ENCODE measurements at places on chromosomes 1 and 21.
A peak's percentile ranks its signal among the peaks of the same experiment; 100 is the strongest.

- no peak overlapping the region for H3K4me3 ChIP-seq
- no peak for DNase-seq
- no peak overlapping the region for H3K27ac ChIP-seq
Measured at GRCh38 chr1:110135666-110136065, 14.6 kb upstream of the SLC6A17 start.

- H3K27ac ChIP-seq, result no peak overlapping the region
- H3K4me1 ChIP-seq, result peaks cover 6% of the 10 kb centered on the region
- no peak overlapping the region for H3K4me3 ChIP-seq
- H3K27me3 ChIP-seq, result no peaks in the 10 kb centered on the region
- H3K36me3 ChIP-seq, result no peaks in the 10 kb centered on the region
Measured at GRCh38 chr1:9115351-9116205, 13.3 kb downstream of the GPR157 start.

DNA sequence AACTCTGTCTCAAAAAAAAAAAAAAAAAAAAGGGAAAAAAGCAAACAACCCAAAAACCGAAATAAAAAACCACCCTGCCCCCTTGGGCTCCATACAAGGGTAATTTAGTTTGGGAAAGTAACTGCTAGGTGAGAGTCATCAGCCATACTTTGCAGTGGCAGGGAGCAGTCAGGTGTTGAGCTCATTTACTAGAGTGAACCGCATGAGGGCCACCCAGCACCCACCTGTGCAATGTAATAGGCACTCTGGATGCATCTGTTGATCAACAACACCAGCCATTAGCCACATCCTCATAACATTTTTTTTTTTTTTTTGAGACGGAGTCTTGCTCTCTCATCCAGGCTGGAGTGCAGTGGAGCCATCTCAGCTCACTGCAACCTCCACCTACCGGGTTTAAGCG, 9.1 kb downstream of the INAVA start:
- H3K27me3 ChIP-seq, result no peaks in the 10 kb centered on the region
- no peak for DNase-seq
- no peak overlapping the region for H3K4me3 ChIP-seq
- peaks cover 6% of the 10 kb centered on the region for H3K4me1 ChIP-seq
- H3K36me3 ChIP-seq, result no peaks in the 10 kb centered on the region

GRCh38 chr1:8574985-8575384, 242.5 kb downstream of the RERE start:
- no peak overlapping the region for H3K27ac ChIP-seq
- DNase-seq, result no peak
- peaks cover 7% of the 10 kb centered on the region for H3K4me1 ChIP-seq
- no peaks in the 10 kb centered on the region for H3K36me3 ChIP-seq
- H3K27me3 ChIP-seq, result no peaks in the 10 kb centered on the region

- H3K27ac ChIP-seq, result peak overlapping the region; percentile 82
- peaks cover 47% of the 10 kb centered on the region for H3K4me1 ChIP-seq
- no peak for DNase-seq
- no peaks in the 10 kb centered on the region for H3K27me3 ChIP-seq
Measured at GRCh38 chr1:234598974-234599616, 10.9 kb downstream of the IRF2BP2 start.

GRCh38 chr1:169514566-169515270, 29.0 kb upstream of the SLC19A2 start:
- H3K27me3 ChIP-seq, result no peaks in the 10 kb centered on the region
- H3K36me3 ChIP-seq, result no peaks in the 10 kb centered on the region
- no peaks in the 10 kb centered on the region for H3K4me1 ChIP-seq
- no peak overlapping the region for H3K4me3 ChIP-seq
- no peak for DNase-seq

DNA sequence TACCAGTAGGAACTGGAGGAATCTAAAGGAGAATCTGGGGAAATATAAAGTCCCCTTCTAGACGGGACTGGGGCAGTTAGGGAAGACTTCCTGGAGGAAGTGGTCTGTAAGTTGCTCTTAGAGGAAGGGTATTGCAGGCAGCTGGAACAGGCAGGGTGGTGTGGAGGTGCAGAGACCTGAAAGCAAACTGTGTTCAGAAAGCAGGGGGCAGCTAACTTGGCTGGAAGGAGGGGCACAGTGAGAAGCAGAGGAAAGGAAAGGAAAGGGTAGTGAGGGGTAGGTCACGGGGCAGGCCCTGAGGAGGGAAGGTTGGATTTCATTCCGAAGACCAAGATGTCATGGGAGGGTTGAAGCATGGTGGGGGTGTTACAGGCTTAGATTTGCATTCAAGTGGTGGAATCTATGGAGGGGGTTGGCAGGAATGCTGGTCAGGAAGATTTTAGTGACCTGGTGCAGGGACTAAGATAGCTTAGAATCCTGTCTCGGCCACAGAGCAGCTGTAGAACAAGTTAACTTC, 240.7 kb downstream of the FOXD2 start:
- H3K4me1 ChIP-seq, result no peaks in the 10 kb centered on the region
- no peaks in the 10 kb centered on the region for H3K36me3 ChIP-seq
- no peak overlapping the region for H3K4me3 ChIP-seq
- no peak overlapping the region for H3K27ac ChIP-seq
- DNase-seq, result no peak
- H3K27me3 ChIP-seq, result no peaks in the 10 kb centered on the region

- no peak overlapping the region for H3K27ac ChIP-seq
- H3K36me3 ChIP-seq, result no peaks in the 10 kb centered on the region
- peak; percentile 52 for DNase-seq
- H3K27me3 ChIP-seq, result no peaks in the 10 kb centered on the region
- peak overlapping the region; percentile 68 for H3K4me3 ChIP-seq
Measured at GRCh38 chr1:212700892-212701819, 1.5 kb upstream of the BATF3 start.

GRCh38 chr1:246488674-246489073, 18.4 kb downstream of the SMYD3 start:
- no peaks in the 10 kb centered on the region for H3K4me1 ChIP-seq
- no peaks in the 10 kb centered on the region for H3K27me3 ChIP-seq
- DNase-seq, result no peak
- H3K4me3 ChIP-seq, result no peak overlapping the region

GRCh38 chr1:225458222-225458631, 30.4 kb upstream of the LBR start:
- H3K36me3 ChIP-seq, result no peaks in the 10 kb centered on the region
- no peak for DNase-seq
- no peaks in the 10 kb centered on the region for H3K4me1 ChIP-seq
- H3K27me3 ChIP-seq, result no peaks in the 10 kb centered on the region
- H3K27ac ChIP-seq, result no peak overlapping the region

DNA sequence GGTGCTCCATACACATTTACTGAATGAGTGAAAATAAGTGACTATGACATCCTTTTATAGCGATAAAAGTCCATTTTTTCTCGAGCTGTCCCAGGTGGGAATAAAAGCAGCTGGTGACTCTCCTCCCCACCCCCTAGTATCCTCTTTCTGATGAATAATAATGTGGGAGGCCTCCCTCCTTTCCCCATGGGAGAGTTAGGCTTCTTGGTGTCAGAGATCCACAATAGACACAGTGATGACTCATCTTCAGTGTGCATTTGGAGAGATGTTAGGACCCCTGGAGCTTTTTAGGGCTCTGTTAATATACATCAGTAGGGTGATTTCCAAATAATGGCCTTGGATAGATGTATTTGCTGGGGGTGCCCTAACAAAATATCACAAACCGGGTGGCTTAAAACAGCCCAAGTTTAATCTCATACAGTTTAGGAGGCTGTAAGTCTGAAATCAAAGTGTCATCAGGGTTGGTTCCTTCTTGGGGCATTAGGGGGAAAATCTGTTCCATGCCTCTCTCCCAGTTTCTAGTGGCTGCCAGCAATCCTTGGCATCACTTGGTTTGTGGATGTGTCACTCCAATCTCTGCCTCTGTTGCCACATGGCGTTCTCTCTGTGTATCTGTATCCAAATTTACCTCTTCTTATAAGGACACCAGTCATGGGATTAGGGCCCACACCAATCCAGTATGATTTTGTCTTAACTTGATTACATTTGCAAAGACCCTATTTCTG, 4.4 kb upstream of the PHC2 start:
- no peaks in the 10 kb centered on the region for H3K36me3 ChIP-seq
- H3K4me3 ChIP-seq, result no peak overlapping the region
- H3K27ac ChIP-seq, result no peak overlapping the region
- no peak for DNase-seq
- peaks cover 7% of the 10 kb centered on the region for H3K4me1 ChIP-seq
- no peaks in the 10 kb centered on the region for H3K27me3 ChIP-seq

DNA sequence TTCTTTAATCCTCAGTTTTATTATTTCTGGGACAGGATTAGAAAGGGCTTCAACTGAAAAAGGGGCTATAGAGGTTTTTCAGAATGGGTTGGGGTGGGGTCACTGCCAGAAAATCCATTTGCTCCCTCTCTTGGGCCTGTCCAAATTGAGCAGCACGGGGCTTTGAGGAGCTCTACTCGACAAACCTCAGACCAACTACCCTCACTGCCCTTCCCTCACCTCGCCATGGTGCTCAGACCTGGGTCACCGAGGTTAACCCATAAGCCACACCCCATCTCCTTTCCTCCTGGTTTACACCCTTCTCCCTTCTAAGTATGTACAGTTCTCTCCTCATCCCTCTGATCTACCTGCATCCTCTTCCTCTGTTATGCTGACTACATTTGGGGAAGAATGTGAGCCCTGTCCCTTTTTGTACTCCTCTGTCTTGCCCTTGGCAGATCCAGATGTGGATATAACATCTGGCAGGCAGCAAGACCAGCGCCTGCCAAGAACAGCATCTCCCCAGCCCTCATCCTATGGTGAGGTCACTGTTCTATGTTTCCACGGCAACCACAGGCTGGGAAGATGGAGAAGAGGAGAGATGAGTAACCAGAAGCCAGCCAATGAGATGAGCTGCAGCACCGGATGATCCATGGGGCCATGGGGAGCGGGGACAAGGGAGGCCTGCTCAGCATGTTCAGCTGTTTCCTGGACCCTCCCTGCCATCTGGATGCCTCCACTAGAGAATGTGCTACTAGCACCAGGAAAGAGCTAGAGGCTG, 3.7 kb upstream of the FABP3 start:
- peaks cover 5% of the 10 kb centered on the region for H3K27me3 ChIP-seq
- no peak overlapping the region for H3K4me3 ChIP-seq
- H3K36me3 ChIP-seq, result no peaks in the 10 kb centered on the region

DNA sequence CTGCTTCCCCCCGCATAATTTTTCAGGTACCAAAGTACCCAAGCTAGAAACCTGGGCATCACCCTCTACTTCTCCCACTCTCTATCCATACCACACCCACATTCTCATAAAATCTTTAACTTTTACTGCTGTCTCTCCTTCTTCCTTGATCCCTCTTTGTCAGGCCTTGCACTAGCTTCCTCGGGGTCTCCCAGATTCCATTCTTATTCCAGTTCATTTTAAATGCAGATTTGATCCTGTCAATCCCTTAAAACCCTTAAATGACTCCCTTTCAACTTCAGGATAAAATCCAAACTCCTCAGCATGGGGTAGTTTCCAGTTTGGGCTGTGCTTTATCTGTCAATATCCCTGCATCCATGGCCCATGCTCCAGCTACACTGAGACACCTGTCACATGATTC, 343.5 kb downstream of the PBX1 start:
- no peaks in the 10 kb centered on the region for H3K27me3 ChIP-seq
- H3K4me1 ChIP-seq, result no peaks in the 10 kb centered on the region
- H3K4me3 ChIP-seq, result no peak overlapping the region
- no peak for DNase-seq
- no peaks in the 10 kb centered on the region for H3K36me3 ChIP-seq

DNA sequence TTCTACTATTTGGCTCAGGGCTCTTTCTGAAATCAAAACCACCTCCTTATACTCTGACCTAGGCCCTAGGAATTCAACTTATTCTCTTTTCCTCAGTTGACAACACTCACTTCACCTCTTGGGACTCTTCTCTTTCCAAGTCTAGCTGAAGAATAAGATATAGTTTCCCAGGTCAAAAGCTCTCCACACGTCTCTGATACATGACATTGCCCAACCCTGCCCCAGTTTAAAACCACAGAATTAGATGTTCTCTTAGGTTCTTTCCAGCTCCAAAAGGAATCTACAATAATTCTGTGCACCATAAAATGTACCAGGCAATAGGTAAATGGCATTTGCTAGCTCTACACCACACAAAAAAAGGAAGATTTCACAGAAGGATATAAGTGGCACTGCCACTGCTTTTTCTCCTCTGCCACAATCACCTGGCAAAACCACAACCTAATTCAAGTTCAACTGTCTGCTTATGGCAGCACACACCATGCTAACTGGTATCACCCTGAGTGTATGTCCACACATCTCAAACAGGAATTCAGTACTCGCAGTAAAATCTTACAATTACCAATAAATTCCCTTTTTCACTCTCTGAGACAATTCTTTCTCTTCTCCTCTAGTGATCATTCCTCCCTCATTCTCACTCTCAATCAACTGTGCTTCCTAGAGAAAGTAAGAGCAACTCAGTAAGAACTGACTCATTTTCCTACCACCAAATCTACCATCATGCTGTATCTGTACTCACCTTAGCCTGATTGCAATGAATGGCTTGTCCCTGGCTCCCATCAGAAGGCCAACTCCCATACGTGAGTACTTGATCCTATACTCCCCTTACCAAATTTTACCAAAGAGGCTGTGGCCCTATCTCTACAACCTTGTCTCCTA, 27.3 kb downstream of the ZBTB8OS start:
- no peak overlapping the region for H3K4me3 ChIP-seq
- H3K4me1 ChIP-seq, result peaks cover 12% of the 10 kb centered on the region
- peaks cover 5% of the 10 kb centered on the region for H3K36me3 ChIP-seq
- peak overlapping the region; percentile 66 for H3K27ac ChIP-seq
- H3K27me3 ChIP-seq, result no peaks in the 10 kb centered on the region

GRCh38 chr1:112530832-112531231, 22.1 kb downstream of the WNT2B start:
- H3K27ac ChIP-seq, result no peak overlapping the region
- H3K27me3 ChIP-seq, result no peaks in the 10 kb centered on the region
- H3K4me1 ChIP-seq, result no peaks in the 10 kb centered on the region
- DNase-seq, result no peak
- no peak overlapping the region for H3K4me3 ChIP-seq

- DNase-seq, result no peak
- no peaks in the 10 kb centered on the region for H3K36me3 ChIP-seq
- no peak overlapping the region for H3K4me3 ChIP-seq
Measured at GRCh38 chr1:8652467-8653046, 164.9 kb downstream of the RERE start.

DNA sequence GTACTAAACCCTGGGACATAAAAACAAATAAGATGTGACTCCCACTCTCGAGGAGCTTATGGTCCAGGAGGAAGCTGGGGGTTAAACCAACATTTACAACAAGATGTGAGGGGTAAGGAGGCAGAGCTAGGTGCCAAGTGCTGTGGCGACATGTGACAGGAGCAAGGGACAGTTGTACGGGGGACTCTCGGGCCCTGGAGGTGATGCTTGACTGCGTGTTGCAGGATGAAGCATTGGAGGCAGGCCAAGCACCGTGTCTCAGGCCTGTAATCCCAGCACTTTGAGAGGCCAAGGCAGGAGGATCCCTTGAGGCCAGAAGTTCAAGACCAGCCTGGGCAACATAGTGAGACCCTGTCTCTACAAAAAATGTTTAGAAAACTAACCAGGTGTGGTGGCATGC, 36.8 kb downstream of the ATP5PO start:
- no peaks in the 10 kb centered on the region for H3K36me3 ChIP-seq
- DNase-seq, result no peak
- H3K4me3 ChIP-seq, result no peak overlapping the region
- no peak overlapping the region for H3K27ac ChIP-seq
- H3K27me3 ChIP-seq, result no peaks in the 10 kb centered on the region
- no peaks in the 10 kb centered on the region for H3K4me1 ChIP-seq

- peak; percentile 84 for DNase-seq
- no peak overlapping the region for H3K4me3 ChIP-seq
- H3K27me3 ChIP-seq, result peaks cover 12% of the 10 kb centered on the region
- H3K27ac ChIP-seq, result no peak overlapping the region
Measured at GRCh38 chr1:112369392-112370285, 26.4 kb upstream of the CTTNBP2NL start.

Data from B cell (primary cell).